ENCODE measurements at places on chromosomes 4 and X.
A peak's percentile ranks its signal among the peaks of the same experiment; 100 is the strongest.

GRCh38 chr4:35793045-35793722, 451.1 kb downstream of the ARAP2 start:
- DNase-seq, result no peak

GRCh38 chr4:182593402-182593801, 323.8 kb downstream of the DCTD start:
- DNase-seq, result no peak

- no peak for DNase-seq
Measured at GRCh38 chr4:138773321-138773720, 242.3 kb upstream of the NOCT start.

- DNase-seq, result no peak
Measured at GRCh38 chr4:132003593-132003992, 1145.5 kb upstream of the PCDH10 start.

GRCh38 chr4:122879001-122879400, 43.4 kb downstream of the NUDT6 start:
- DNase-seq, result no peak

GRCh38 chr4:186760576-186760975, 36.9 kb upstream of the FAT1 start:
- DNase-seq, result no peak

DNA sequence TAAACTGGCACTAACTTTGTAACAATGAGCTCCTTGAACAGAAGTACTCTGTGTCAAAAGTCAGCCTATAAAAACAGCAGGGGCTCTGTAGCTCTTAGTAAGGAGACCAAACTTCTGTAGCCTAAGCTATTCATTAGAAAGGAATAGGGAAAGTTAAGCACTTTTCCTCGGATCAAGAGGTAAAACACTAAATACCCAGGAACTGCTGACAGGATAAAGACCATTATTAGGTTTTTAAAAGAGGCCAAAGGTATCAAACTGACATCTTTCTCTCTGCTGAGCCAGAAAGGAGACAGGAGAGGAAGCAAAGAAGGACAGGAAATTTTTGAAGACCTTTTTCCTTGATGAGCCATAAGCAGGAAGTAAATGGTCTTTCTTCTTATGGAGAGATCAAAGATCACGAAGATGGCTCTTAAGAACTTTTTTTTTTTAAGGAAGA, 31.9 kb downstream of the ANAPC10 start:
- DNase-seq, result no peak

DNA sequence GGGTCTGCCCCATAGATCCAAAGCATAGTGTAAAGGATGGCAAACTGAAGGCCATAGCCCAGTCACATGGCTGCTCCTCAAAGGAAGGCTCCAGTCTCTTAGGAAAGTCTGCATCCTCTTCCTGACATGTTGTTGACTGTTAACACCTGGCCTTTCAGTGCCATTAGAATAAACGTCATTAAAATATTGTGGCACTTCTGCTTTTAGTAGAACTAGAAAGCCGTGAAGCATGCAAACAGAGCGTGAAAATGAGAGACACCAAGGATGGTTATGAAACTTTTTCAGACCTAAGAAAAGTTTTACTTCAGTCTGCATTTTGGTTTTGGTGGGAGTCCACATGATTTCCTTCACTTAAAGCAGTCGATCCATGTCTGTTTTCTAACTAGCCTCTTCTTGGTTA, 41.1 kb upstream of the AFF2 start:
- DNase-seq, result no peak

DNA sequence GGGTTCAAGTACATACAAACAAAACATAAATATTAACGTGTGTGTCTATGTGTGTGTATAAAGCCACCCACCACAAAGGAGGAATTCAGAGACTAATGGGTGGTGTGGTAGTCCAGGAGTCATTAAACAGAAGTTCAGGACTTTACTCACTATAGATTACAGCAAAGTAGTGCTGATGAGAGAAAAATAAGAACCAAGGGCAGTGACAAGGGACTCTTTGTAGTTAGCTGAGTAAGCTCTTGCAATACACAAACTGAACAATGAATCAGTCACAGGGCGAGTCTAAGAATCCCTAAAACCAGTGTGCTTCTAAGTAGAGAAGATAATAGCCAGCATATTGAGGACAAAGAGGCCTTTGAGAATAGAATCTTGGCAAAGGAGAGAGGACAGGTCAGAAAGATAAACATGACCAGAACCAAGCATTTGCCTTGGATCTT, 232.4 kb downstream of the PPP3CA start:
- peak; percentile 40 for DNase-seq

DNA sequence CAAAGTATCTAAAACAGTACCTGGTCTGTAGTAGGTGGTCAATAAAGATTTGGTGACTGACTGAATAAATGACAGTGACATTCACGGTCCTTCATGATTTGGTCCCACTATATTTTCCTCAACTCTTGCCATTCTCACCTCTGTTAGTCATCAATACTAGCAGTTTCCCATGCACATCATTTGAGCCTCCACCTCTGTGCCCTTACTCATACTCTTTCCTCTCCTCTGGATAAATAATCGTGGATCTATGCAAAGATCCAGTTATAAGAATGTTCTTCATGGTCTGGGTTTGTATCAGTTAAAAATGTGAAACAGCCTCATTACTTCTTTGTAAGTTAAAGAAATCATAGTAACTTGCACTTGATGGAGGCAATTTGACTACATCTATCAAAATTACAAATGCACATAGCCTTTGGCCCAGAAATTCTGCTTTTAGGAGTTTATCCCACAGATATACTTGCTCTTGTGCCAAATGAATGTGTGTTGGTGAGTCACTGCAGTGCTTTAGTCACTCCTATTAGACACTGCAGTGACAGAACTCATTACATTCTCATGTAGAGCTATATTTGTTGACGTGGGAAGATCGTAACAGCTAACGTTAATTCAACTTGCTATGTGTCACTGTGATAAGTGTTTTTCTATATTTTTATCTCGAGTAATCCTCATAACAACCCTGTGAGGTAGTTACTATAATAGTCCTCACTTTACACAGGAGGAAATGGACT, 121.9 kb upstream of the SMIM10 start:
- peak; percentile 73 for DNase-seq

Measured in skeletal muscle cell (primary cell).